WTC11 (cell line): ENCODE measurements at places on chromosomes 6 and 20. TPM values are rescaled to one million over a fixed set of nuclear protein-coding genes. Genes with fewer than 3 reads are reported as not detected.

DNA sequence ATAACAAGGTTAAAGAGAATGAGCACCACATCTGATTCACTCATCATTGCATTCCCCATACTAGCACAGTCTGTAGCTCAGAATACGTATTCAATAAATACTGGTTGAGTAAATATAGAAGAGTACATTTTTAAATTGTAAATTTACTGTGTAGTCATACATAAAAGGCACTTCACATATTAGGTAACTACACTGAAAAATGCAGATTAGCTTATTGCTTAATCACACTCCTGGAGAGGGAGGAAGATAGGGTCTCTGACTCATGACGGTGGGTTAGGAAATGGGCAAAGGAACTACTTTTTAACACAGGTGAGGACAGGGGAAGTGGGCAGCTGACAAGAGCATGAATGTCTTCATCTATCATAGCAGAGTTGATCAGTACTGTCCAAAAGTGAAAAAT lies 133.2 kb downstream of the TBC1D32 start:
- DNase-seq: no peak

Gene OXT
- total RNA-seq: not detected in 3 replicates

DNA sequence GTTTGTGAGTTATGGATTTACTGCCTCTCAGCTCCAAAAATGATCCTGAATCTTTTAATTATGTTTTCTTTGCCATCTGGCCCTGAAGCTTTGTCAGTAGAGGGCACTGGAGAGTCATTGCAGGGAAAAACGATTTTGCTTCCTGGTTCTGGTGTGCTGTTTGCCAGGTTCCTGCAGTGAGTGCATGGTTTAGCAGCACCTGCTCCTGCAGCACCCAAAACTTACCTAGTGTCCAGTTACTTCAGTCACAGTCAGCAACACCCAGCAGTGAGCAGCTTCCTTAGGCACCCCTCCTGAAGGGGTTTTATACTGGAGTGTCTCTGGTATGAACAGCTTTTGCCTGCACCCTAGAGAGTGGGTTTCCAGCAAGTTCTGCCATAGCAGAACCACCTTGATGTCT lies 6.0 kb upstream of the TRIM26 start:
- DNase-seq: peak; percentile 44

Gene MUC21
- not detected in 3 replicates for total RNA-seq

DNA sequence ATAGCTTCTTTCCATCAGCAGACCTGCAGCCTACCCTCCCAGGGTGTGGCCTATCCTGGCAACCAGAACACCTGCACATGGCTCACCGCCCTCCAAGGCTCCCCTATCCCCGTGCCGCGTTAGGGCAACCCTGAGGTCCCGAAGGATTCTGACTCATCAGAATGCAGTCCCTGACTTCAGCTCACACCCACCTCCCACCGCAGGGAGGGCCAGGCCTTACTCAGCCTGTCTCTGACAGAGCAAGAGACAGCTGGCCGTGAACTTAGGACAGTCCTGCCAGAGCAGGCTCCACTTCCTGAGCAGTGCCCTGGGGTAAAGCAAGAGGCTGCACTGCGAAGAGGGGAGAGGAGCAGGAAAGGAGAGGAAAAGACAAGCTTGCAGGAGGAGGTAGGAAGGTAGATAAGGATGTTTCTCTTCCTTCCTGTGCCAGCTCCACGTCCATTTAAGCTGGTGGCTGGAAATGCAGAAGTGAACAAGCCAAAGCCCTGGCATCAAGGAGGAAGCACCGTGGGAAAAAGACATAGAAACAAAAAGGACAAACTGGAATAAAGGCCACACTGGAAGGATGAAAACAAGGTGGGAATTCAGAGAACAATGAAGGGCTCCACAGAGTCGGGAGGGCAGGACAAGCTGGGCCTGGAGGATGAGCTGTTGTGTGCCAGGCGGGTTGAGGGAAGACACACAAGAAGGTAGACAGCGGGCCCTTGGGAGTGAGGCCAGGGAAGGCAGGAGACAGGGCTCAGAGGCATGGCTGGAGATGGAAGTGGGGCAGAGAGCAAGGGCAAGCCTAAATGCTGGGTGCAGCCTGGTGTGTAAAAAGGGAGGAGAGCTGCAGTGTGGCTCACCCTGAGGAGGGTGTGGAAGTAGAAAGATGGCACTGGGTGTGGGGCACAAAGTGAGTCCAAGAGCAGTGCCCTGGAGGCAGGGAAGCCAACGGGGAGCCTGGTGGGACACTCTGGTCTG lies 102.7 kb downstream of the SLC23A2 start:
- DNase-seq: no peak

DNA sequence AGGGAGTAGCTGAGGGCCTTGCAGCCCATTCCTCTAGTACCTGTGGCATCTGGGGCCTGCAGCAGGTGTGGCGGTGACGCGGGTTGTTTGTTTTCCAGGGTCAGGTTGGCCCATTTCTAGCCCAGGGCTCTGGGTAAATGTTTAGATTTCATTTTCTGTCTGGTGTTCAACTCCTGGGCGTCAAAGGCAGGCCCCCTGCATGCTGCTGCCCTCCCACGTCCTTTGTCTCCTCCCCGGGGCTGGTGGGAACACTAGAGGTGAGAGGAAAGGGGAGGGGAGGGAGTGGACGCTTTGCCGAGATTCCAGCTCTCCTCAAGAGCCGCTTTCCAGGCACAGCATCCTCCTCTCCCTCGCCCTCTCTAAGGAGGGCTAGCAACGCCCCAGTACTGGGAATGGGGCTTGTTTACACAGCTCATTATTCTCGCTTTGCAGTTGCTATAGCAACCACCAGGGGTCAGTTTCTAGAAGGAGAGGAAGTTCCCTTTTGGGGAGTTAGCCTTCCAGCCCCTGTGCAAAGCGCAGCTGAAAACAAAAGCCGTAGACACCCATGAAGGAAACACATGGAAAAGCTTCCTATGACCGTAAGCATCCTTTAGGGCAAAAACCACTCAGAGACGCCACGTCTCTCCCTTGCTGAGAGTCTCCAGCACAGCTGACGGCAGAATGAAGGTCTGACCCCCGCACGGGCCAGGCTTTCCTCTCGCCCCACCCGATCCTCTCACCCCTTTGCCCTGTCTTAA lies 170.6 kb downstream of the LY86 start:
- peak; percentile 80 for DNase-seq

Gene VSTM2L
- total RNA-seq: 1.7 to 2.1 TPM (median 1.9 TPM) in 3 replicates

GRCh38 chr6:101883505-101883904 lies 490.0 kb downstream of the GRIK2 start:
- no peak for DNase-seq

DNA sequence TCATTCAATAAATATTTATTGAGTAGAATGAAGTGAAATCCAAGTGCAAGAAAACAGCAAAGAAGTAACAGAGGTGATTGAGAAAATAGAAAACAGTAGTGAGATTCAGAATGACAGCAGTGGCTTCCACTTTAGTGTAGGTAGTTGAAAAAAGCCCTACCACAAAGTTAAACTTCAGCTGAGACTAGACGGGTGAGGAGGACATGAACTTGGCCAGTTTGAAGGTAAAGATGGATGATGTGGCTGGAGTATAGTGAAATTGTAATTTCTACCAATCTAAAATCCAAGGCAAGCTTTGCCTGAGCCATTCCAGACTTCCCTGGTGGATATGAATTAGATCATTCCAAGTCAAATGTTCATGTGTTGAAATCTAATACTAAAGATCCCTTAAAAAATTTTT lies 32.6 kb upstream of the AHI1 start:
- no peak for DNase-seq
